ENCODE measurements at places on chromosomes 1 and 21.

GRCh38 chr1:7781501-7781900 lies 2.6 kb upstream of the PER3 start:
- DNase-seq, result no peak

- no peak for DNase-seq
These were observed 16.4 kb downstream of the INPP5B start for GRCh38 chr1:37930246-37931101.

DNA sequence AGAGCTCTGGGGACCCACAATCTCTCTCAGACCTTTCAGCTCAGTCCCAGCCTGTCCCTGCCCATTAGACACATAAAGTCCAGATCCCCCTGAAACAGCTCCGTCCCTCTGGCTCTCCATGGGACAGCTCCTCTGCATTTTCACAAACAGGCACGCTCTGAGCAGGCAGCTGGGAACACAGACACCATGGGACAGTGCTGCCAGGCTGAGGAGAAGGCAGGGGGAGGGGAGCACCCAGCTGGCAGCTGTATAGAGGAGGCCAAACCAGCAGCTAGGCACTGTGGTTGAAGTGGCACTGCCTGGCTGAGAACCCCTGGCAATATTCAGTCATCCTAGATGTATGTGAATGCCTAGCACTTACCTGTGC lies 2.0 kb downstream of the TMEM63A start:
- peak; percentile 80 for DNase-seq

GRCh38 chr1:44483089-44483874 lies 78.2 kb downstream of the RNF220 start:
- DNase-seq, result no peak

GRCh38 chr21:42127164-42128150 lies 56.3 kb downstream of the UMODL1 start:
- no peak for DNase-seq

DNA sequence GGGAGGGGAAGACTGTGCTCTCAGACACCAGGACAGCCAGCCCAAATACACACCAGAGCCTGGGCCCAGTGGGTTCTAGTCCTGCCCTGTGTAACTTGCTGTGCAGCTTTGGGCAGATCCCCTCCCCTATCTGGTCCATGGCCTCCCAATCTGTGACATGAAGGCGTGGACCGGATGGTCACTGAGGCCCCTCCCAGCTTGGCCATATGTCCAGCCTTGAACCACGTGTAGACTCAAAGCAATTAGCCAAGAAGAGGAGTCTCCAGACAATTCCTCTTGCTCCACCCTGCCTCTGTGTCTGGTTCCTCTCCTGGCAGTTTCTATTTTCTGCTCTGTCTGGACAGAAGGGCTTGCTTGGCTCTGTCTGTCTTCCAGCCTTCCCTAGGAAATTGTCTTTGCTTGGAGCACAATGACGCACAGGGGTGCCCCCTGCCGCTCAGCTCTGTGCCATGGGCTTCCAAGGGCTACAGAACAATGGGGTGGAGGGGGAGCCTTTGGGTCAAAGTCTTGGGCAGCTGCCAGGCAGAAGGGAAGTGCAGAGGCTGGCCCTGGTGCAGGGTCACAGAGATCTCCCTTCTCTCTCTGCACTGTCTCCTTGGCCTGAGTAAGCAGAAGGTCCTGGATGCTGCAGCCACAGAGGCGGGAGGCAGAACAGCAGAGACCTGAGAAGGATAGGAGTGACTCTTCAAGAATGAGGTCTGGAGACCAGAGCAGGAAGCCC lies 66.1 kb downstream of the TENT5C start:
- peak; percentile 27 for DNase-seq
